T-helper 2 cell treated with Interferon-gamma antibody and Interleukin-4, amounts not matched to agents 100 ng/mL and 5 ng/mL, for 36 hours (primary cell): ENCODE measurements at places on chromosomes 16 and 17. TPM values are rescaled to one million over a fixed set of nuclear protein-coding genes. Genes with fewer than 3 reads are reported as not detected.

PRSS33 gene
- total RNA-seq, result not detected in 2 replicates

APOH gene
- total RNA-seq, result not detected in 2 replicates

ABCA8 gene
- not detected in 2 replicates for total RNA-seq

ATP2C2 gene
- 0.16 TPM in 1 of 2 replicates, not detected in the other for total RNA-seq

CACNG4 gene
- not detected in 2 replicates for total RNA-seq
